ENCODE measurements at places on chromosomes 6 and 20.

DNA sequence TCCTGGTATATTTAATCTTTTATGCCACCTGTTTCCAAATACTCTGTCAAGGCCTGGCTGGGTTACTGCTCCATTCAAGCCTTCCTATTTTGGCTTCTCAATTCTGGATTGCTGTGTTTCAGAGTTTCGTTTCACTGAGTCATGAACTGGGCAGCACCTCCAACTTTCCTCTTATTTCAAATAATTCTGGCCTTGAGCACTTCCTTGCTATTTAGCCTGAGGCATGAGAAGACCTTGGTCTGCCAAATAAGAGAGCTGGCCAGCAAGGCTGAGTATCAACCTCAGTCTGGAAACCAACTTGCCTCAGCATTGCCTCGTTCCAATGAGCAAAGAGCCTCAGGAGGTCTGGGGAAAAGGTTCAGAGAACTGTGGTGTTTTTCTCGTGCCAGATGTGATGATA, 66.6 kb downstream of the TNFAIP3 start:
- DNase-seq: no peak

DNA sequence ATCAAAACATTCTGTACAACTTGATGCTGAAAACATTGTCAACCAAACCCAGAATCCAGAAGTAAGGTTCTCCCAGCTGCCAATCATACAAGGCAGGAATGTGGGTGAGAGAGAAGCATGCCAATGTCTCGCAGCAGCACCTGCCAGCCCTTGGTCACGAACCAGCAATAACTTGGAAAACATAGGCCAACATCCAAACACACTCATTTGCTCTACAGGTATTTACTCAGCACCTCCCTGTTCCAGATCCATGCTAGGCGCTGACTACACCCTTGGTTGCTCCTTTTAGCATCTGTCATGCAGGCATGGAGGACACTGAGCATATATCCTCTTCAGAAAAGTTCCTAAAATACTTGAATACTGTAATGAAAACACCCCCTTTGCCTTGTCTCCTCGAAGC, 63.6 kb downstream of the FAXC start:
- DNase-seq: no peak

GRCh38 chr6:32082935-32083334, 26.2 kb downstream of the TNXB start:
- no peak for DNase-seq

DNA sequence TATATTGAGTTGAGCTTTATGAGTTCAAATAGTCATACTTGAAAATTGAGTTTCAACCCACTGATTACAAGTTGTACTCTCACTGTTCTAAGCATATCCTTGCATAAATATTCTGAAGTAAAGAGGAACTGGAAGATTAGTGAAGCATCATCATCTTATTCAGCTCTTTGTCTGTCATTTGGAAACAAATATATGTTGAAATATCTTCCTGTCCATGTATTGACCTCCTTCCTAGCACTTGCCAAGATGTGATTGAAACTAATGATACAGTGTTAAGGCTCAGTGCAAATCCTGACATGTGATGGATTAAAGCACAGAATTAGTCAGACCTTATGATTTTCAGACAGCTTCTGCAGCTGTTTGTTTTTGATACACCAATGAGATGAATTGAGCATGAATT, 434.3 kb downstream of the TBC1D32 start:
- no peak for DNase-seq

DNA sequence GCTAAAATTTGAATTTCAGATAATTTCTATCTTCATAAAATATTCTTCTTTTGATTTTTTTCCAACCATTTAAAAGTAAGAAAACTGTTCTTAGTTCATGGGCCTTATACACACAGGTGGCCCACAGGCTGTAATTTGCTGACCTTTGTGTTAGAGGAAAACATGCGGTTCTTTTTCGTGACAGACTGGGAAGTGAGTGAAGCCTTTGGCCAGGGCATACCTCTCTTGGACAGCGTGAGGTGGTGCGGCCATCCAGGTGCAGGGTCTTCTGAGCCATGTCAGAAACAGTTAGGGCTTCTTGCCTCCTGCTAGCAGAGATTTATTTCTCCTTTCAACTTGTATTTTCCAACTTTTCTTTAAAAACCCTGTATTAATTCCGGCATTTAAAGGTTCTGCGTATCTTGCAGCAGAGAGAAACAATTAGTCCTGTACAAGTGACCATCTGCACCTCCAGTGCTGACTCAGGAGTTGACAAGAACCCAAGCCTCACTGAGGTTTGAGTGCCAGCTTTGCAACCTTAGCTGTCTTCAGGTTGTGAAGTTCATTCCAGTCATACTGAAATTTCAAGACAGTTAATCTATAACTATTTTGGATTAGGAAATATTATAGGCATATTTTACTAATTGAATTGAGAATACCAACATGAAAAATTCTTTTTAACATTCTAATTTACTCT, 177.8 kb downstream of the LY86 start:
- DNase-seq: no peak

DNA sequence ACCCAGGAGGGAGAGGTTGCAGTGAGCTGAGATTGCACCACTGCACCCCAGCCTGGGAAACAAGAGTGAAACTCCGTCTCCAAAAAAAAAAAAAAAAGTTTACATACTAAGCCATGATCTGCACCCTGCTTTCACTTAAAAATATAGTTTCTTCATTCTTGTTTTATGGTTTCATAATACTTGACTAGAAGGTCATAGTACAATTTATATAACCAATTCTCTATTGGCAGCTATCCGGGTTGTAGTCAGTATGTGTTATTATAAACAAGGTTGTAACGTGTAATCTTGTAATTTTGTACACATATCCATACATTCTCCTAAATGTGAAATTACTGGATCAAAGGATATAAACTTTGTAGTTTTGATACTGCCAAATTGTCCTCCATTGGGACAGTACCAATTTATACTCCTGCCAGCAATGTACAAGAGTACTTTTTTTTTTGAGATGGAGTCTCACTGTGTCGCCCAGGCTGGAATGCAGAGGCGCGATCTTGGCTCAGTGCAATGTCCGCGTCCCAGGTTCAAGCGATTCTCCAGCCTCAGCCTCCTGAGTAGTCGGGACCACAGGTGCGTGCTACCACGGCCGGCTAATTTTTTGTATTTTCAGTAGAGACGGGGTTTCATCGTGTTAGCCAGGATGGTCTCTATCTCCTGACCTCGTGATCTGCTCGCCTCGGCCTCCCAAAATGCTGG, 144.8 kb downstream of the GJA10 start:
- no peak for DNase-seq

DNA sequence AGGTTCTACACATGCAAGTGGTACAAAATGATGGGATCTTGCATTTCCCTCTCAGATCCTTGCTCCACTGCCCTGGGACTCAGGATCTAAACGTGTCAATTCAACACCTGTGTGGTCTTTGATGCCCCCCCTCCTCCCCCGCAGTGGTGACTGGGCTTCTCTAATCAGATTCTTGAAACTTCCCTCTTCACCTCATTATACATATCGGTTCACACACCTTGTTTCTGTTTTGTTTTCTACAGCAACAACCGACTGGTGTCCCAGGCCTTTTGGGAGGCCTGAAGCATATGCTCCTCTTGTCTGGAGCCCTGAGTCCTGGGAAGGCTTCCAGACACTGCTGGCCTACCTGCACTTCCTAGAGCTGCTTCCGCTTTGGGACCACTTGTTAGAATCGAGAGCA, 20.0 kb downstream of the SAMD3 start:
- DNase-seq: no peak

GRCh38 chr6:157152556-157152955, 170.8 kb downstream of the TMEM242 start:
- DNase-seq: no peak

DNA sequence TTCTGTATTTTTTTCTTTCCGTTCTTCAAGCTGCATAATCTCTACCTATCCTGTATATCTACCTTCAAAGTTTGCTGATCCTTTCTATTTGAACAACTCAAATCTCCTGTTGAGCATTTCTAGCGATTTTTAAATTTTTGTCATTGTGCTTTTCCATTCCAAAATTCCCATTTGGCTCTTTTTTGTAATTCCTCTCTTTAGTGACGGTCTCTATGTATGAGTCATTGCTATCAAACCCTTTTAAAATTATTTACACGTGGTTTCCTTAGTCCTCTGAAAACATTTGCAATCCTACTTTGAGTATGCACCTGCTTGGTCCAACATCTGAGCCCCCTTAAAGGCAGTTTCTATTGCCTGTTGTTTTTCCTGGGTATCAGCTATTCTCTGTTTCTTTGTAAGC, 100.5 kb upstream of the FOXC1 start:
- no peak for DNase-seq

DNA sequence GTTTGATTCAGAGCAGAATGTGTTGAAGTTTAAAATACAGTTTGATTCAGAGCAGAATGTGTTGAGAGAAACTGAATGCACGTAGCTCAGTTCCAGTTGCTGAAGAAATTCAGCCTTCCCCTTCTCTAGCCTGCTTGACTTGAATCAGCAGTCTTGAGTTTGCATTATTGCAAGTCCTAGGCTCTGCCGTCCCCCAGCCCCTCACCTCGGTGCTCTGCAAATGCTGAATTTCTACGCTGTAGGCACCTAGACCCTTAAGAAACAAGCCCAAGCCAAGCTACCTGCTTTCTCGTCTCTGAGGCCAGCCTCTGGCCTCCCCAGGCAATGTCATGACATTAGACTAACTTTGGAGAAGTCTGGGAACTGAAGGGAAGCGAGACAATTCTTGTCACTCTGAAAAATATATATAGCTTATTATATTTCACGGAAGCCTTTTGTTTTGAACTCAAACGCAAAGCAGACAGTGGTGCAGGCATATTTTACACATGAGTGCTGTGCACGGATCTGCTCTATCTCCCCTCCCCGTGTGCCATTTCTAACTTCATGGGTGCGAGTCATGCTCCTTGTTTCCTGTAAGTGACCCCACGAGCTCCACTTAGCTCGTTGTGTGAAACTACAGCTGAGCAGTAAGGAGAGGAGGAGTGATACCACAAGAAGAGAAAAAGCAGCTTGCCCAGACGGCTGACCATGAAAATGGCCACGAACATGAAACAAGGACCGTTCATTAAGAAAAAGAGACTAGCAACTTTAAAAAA, 71.4 kb upstream of the DUSP22 start:
- DNase-seq: no peak

DNA sequence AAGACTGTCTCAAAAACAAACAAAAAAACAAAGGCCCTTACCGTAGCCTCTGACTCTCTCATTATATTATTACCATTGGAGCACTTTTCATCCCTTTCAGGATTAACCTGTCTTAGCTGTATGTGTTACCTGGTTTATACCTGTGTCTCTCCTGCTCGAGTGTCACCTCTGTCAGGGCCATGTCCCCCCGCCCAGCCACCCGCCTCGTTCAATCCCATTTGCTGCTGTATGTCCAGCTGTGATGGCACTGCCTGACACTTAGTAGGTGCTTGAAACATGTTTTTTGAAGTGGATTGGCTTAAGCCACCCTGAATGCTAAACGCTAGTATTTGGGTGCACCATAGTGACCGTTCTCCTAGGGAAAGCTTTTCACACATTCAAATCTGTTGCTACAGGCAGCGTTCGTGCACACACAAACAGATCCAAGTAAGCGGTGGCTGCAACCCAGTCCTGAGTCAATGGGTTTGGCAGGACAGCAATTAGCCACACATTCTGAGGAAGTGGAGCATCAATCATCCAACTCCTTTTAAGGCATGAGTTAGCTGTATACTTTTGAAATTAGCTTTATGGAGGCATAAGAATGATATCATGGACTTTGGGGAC, 98.9 kb upstream of the ZNF217 start:
- DNase-seq: no peak

GRCh38 chr6:119559586-119559985, 210.0 kb upstream of the MAN1A1 start:
- DNase-seq: no peak

DNA sequence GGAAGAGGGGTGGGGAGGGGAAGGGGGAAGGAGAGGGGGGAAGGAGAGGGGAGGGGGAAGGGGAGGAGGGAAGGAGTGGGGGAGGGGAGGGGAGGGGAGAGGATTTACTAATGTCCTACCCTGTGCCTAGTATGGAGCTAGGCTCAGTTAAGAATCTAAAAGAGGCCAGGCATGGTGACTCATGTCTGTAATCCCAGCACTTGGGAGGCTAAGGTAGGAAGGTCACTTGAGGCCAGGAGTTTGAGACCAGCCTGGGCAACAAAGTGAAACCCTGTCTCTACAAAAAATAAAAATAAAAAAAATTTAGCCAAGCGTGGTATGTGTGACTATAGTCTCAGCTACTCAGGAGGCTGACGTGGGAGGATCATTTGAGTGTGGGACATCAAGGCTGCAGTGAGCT, 13.0 kb downstream of the UBE2J1 start:
- no peak for DNase-seq

GRCh38 chr6:103538381-103538780, 1321.3 kb downstream of the HACE1 start:
- DNase-seq: no peak

DNA sequence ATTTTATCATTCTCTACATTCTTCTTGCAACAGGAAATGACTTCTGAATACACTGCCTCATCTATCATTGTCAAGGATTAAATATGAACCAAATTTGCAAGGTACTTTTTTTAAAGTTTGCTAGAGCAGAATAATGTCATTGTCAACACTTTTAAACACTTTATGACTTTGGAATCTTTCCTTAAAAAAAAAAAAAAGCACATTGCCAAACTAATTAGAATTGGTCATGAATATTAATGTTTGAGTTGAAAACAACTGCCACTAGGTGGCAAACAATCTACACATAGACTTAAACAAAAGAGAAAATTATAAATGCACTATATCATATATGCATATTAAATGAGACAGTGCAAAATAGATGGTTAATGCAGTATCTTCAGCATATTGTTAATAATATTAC, 32.5 kb upstream of the TMEM244 start:
- no peak for DNase-seq

GRCh38 chr6:46175446-46175845, 4.7 kb upstream of the ENPP5 start:
- DNase-seq: no peak

DNA sequence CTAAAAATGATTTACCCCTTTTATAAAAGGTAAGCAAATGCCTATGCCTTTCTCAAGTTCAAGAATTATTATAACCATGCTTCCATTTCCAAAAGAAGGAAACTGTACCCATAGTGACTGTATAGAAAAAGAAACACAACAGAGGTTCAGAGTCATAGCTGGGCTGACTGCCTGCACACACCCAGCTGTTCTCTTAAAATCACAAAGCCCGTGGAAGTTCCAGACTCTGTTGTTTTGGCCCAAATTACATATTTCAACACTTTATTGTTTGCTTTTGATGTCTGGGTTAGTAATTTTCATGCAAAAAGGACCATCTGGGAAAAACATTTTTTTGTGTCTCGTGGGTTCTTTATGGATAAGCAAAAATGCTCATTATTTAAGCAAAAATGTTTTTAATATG, 99.2 kb downstream of the LCA5 start:
- DNase-seq: no peak

GRCh38 chr20:57410398-57410920, 19.3 kb downstream of the RBM38 start:
- no peak for DNase-seq

GRCh38 chr20:46118481-46119020, 437 bp downstream of the CD40 start:
- no peak for DNase-seq

All from stimulated activated CD8-positive, alpha-beta memory T cell treated with anti-CD3 and anti-CD28 coated beads, Interleukin-2, amount 100 ng/mL, for 48 hours (primary cell).